Stimulated activated CD4-positive, alpha-beta T cell treated with anti-CD3 and anti-CD28 coated beads, TNF-alpha, amount 100 ng/mL, for 24 hours (primary cell): ENCODE measurements at places on chromosomes 6 and 20.
A peak's percentile ranks its signal among the peaks of the same experiment; 100 is the strongest.

- no peak for DNase-seq
Observed at GRCh38 chr20:52270696-52271095, 79.1 kb upstream of the ZFP64 start.

GRCh38 chr6:165858586-165858985 lies 195.5 kb upstream of the PDE10A start:
- DNase-seq = no peak

- no peak for DNase-seq
Observed at GRCh38 chr6:52801188-52801841, 2.3 kb downstream of the GSTA1 start.

GRCh38 chr6:97668716-97669115 lies 385.7 kb upstream of the MMS22L start:
- DNase-seq = no peak

DNA sequence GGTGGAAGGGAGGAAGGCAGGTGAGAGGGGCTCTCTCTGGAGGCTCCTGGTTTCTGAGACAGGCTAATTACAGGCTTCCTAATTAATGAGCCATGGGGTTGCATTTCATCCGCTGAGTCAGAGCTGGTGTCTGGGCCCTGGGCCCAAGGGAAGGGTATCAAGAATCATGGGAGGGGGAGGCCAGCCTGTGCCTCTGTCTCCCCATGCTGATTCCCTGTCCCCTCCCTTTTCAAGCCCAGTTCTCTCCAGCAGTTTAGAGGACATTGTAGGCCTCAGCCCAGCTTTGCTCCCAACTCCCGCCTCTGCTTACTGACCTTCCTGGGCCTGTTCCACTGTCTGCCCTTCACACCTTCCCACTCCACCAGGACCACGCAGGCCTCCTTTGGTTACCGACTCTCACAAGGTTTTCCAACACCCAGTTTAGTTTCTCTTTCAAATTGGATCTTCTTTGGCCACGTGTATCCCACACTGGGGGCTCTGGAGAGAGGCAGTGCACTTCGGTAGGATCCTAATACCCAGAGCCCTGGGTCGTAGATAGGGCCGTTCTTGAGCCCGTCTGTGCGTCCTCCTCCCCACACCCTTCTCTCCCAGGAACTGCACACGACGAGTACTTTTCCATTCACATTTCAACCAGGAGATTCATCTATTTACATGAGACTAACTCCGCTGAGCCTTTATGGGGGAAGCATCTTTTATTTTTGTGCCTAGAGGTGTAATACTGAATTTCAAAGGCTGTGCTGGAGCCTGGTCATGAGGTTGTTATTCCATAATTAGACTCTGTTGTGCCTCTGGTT lies 18.2 kb upstream of the AVP start:
- DNase-seq = no peak

DNA sequence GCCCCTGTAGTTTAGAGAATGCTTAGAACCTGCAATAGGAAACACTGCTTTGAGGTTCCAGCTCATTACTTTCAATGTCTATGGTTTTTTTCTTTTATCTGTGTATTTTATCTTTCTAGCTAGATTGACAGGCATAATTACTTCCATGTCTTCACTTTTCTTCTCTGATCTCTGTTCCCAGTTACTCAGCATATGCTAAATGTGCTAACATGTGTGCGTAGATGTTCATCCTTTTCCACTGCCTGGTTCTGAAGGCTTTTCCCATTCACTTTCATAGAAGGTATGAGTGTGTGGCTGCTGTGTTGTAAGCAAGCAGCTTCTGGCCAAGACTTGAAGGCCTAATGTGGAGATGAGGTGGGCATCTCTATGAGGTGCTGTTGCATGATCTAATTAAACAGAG lies 38.9 kb downstream of the FAXC start:
- DNase-seq = no peak

DNA sequence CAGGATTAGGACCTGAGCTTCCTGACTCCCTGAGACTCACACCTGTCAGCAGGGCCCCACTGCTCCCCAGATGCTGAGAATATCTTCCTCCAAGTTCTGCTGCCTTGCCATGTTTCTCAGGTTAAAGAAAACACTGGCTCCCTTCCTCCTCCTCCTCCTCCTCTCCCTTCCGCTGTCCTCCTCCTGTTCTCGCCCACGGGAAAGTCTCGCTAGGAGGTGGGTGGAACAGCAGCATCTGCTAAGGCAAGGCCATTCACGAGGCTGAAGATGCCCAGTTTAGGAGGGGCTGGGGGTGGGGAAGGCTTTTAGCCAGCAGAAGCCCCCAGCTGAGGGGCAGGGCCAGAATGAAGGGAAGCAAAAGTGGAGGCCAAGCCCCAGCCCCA lies 23.8 kb downstream of the KCNK15 start:
- DNase-seq = no peak

- no peak for DNase-seq
Observed at GRCh38 chr6:16991981-16992629, 109.7 kb upstream of the STMND1 start.

- no peak for DNase-seq
Observed at GRCh38 chr6:135657207-135657606, 159.7 kb upstream of the AHI1 start.

DNA sequence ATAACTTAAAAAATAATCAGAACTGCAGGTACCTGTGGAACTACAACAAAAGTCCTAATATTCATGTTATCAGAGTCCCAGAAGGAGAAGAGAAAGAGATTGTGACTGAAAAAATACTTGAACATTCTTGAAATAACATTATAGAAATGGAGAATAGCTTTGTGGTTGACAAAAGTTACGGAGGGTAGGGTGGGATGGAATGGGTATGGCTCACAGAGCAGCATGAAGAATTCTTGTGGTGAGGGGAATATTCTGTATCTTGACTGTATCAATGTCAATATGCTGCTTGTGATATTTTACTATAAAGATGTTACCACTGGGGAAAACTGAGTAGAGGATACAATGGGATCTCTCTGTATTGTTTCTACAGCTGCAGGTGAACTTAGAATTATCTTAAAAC lies 122.5 kb downstream of the DST start:
- DNase-seq = no peak

DNA sequence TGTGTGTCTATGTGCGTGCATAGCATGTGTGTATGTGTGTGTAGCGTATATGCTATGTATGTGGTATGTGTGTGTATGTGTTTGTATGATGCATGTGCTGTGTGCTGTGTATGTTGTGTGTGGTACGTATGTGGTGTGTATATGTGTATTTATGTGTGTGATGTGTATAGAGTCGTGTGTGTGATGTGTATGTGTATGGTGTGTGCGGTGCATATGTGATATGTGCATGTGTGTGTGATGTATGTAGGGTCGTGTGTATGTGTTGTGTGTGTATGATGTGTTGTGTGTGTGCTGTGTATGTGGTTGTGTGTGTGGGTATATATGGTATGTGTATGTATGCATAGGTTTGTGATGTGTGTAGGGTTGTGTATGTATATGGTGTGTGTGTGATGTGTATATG lies 46.6 kb upstream of the TMEM170B start:
- DNase-seq = no peak

GRCh38 chr20:353166-353565 lies 6.3 kb downstream of the NRSN2 start:
- no peak for DNase-seq

GRCh38 chr20:52230409-52230808 lies 38.8 kb upstream of the ZFP64 start:
- no peak for DNase-seq

- no peak for DNase-seq
Observed at GRCh38 chr6:163439997-163440396, 25.5 kb downstream of the QKI start.

DNA sequence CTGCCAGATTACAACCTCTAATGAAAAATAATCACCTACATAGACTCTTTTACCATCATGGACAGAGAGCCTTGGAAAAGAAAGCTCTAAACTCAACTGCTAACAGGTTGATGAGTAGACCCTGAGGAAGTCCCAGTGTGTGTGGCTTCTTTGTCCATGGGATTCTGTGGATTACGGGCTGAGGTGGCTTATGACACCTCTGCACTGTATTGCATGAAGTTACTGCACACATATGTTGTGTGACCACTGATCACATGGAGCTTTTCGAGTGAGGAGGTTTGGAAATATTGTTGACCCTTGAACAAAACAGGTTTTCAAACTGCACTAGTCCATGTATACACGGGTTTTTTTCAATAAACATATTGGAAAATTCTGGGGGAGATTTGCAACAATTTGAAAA lies 124.4 kb downstream of the RIN2 start:
- DNase-seq = no peak

DNA sequence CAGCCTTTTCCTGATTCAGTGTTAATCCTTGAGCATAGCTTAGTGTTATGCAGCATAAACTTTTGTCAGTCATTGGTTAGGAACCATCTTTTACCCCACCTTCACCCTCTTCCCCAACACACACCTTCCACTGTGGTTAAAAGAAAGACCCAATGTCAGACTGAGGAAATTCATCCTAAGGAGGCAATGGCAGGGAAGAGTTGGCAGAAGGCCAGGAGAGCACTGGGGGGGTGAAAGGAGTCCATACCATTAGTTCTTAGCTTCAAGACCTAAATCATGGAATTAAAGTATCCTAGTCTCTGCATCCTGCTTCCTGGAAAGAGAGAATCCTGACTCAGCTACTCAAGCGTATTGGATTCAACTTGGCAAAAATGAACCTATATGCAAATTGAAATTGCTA lies 16.9 kb upstream of the TAB2 start:
- no peak for DNase-seq

DNA sequence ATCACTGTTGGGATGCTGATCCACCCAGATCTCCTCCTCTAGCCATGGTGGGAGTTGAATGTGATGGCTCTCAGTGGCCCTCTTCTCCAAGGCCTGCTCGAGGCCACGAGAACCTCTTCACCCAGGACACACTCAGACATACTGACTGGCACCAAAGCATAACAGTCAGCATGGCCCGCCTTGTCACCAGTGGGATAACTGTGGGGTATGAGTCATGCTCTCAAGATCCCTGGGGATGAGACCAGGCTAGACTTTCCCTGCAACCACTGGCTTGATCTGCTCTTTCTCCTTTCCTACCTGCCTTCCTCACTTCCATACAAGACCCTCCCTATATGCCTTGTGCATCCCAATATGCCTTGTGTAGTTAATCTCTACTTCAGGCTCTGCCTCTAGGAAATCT lies 66.8 kb downstream of the RIN2 start:
- no peak for DNase-seq

DNA sequence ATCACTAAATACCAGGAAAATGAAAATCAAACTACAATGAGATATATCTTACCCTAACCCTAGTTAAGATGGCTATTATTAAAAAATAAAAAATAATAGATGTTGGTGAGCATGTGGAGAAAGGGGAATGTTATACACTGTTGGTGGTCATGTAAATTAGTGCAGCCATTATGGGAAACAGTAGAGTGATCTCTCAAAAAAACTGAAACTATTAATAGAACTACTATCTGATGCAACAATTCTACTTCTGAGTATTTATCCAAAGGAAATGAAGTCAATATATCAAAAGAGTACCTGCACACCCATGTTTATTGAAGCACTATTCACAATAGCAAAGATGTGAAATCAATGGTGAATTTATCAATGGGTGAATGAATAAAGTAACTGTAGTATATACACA lies 48.6 kb downstream of the HLA-A start:
- DNase-seq = no peak

DNA sequence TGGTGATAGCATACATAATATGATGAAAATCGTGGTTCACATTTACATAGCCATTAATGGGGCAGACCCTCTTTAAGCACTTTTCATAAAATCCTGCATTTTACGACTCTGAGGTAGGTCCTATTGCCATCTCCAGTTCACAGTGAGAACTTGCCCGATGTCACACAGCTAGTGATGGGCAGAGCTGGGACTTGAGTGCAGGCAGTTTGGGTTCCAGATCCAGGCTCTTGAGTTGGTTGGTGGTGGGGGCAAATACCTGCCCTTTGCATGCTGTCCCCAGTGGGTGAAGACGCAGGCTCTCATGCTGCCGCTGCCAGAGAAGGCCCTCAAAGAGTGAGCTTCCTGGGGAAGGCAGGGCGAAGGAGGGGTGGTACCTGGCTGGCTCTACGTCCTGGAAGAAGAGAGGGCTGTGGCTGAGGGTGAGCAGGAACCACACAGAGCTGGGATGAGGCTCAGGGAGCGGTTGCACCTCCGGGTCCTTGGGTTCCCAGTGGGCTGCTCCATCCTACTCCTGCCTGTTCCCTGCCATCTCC lies 6.1 kb upstream of the BAK1 start:
- no peak for DNase-seq

DNA sequence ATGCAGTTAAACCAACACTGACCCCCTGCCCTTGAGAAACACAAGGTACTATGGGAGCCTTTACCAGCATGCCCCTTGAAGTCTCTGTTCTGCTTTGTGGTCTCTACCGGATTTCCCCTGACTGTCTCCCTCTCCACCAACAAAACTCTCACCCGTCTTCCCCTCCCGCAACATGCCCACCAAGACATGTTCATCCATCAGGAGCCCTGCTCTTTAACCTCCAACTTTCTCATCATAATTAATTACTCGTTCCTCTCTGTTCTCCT lies 1.1 kb downstream of the ZNF165 start:
- DNase-seq = peak; percentile 1

GRCh38 chr6:136958168-136958567 lies 36.1 kb downstream of the SLC35D3 start:
- no peak for DNase-seq

- no peak for DNase-seq
Observed at GRCh38 chr6:118387921-118388701, 160.0 kb upstream of the PLN start.

GRCh38 chr20:56259948-56260347 lies 11.4 kb downstream of the MC3R start:
- no peak for DNase-seq

DNA sequence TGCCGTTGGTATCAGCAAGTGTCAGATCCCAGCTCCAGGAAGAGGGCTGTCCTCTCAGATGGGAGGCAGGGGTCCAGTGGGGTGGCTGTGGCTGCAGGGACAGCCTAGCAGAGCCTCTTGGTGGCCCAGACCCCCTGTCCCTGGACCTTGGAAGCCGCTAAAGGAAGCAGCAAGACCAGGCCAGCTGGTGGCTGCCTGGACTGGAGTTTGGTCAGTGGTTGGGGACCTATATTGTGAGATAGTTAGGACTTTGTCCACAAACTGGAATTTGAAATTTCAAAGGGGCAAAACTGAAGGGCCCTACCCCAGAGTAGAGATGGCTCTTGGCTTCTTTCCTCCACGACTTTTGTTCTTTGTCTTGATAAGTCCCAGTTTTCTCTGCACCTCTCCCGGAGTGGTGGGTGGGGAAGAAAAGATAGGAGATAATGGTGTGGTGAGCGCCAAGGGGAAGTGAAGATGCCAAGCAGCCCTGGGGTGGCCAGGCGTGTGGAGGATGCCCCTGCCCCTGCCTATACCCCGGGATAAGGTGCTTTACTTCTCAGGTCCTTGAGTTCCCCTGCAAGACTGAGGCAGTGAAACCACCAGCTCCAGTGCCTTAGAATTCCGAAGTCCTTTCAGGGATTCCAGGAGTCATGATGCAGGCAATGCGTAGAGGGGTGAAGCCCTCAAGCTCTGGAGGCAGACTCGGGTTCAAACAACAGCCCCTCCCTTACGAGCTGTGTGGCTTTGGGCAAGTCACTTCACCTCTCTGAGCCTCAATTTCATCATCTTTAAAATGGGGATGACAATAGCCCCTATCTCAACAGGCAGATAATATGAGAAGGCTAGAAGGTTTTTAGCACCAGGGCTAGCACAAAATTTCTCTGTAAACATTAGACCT lies 40.2 kb downstream of the HNF4A start:
- DNase-seq = no peak

GRCh38 chr6:111626441-111626840 lies 20.8 kb upstream of the TRAF3IP2 start:
- DNase-seq = no peak
